Activated T-cell treated with anti-CD3 and anti-CD28 coated beads, Interleukin-2, amount 50 U/mL, for 72 hours (primary cell): ENCODE measurements at places on chromosomes 3 and 15. TPM values are rescaled to one million over a fixed set of nuclear protein-coding genes. Genes with fewer than 3 reads are reported as not detected.

DNA sequence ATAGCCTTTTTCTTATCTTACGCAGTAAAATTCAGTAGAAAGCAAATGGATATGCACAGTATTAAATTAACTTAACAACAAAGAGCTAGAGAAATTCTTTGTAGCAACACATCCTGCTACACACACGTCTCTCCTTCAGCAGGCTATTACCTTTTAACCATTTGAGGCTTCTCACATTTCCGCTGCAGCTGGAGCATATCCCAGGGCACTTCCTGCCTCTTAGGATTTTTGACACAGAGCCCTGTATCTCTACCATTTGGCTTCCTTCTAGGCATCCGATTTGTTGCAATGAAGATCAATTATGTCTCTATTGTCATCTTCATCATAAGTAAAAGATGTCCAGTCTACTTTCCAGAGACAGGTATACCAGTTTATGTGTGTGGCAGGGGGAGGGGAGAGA lies 292.4 kb upstream of the CBLB start:
- H3K36me3 ChIP-seq: peaks cover 11% of the 10 kb centered on the region
- no peak overlapping the region for H3K4me3 ChIP-seq
- no peak overlapping the region for H3K27ac ChIP-seq
- no peaks in the 10 kb centered on the region for H3K27me3 ChIP-seq

DNA sequence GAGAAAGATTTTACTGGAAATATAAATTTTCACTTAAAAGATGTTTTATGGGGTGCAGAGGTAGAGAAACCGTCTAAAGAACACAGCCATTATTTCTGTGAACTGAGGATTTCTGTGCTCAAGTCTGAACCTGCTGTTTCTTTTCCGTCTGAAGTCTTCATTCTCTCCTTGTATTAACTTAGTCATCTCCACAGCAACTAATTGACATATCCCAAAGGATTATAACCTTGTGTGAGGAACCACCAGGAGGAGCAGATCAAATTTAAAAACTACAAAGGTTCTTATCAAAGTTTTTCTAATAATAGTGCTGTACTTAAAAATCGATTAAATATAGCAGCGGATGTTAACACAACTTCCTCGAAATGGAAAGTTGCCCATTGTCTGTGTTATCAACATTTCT lies 31.1 kb upstream of the ICE2 start:
- no peak for DNase-seq
- H3K4me3 ChIP-seq: peak overlapping the region; percentile 42
- peak overlapping the region; percentile 64 for H3K27ac ChIP-seq
- H3K27me3 ChIP-seq: no peaks in the 10 kb centered on the region
- H3K36me3 ChIP-seq: peaks cover 27% of the 10 kb centered on the region
- H3K4me1 ChIP-seq: peaks cover 58% of the 10 kb centered on the region

Gene GABRR3
- not detected for total RNA-seq

Gene CD96
- 88.9 TPM for total RNA-seq

DNA sequence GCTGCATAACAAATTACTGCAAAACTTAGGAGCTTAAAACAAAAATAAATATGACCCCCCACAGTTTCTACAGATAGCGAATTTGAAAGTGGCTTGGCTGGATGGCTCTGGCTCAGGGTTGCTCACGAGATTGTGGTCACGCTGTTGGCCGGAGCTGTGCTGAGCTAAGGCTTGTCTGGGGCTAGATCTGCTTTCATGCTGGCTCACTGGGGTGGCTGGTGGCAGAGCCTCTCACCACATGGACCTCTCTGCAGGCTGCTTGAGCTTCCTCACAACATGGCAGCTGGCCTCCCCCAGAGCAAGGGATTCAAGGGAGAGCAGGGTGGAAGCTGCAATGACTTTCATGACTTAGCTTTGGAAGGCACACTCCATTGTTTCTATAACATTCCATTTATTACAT lies 354.1 kb downstream of the SHQ1 start:
- no peak overlapping the region for H3K27ac ChIP-seq
- H3K4me3 ChIP-seq: no peak overlapping the region
- H3K27me3 ChIP-seq: no peaks in the 10 kb centered on the region

DNA sequence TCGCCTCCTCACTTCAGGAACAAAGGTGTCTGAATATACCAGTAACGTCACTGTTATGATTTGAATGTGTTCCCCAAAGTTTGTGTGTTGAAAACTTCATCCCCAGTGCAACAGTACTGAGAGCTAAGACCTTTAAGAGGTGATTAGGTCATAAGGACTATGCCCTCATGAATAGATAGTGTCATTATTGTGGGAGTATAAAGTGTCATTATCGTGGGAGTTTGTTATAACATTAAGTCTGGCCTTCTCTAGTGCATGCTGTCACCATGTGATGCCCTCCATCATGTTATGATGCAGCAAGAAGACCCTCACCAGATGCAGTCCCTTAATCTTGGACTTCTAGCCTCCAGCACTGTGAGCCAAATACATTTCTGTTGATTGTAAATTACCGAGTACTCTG lies 53.7 kb upstream of the TLE3 start:
- H3K27me3 ChIP-seq: peaks cover 37% of the 10 kb centered on the region
- no peak for DNase-seq
- H3K36me3 ChIP-seq: no peaks in the 10 kb centered on the region
- H3K27ac ChIP-seq: no peak overlapping the region
- no peak overlapping the region for H3K4me3 ChIP-seq
- peaks cover 9% of the 10 kb centered on the region for H3K4me1 ChIP-seq

DNA sequence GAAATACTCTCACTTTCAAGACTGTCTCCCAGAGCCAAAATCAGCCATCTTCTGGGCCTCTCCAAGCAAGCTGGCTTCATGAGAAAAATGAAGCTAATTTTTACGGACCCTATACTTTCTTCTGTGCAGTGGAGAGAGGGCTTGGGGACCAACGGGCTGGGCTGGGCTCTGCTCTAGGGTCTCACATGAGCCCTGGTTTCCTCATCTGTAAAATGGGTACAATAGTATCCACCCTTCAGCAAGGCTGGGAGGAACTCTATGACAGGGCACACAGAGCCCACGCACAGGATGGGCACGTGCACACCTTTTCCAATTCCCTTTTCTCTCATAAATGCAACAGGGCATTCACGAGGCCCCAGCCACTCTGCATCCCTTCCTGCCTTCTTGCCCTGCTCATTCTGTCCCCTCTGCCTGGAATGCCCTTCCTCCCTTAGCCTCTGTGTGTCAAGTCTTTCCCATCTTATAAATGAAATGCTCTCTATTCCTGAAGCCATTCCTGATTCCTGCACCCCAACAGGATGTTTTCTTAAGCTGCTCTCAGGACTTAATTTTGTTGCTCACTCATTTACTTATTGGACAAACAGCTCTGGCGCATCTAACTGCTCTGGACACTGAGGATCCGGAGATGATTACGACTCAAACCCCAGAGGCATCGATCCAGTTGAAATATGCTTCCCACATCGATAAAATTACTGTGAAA lies 32.9 kb upstream of the SEC13 start:
- DNase-seq: no peak
- peaks cover 16% of the 10 kb centered on the region for H3K27me3 ChIP-seq
- H3K4me3 ChIP-seq: no peak overlapping the region
- H3K36me3 ChIP-seq: no peaks in the 10 kb centered on the region

DNA sequence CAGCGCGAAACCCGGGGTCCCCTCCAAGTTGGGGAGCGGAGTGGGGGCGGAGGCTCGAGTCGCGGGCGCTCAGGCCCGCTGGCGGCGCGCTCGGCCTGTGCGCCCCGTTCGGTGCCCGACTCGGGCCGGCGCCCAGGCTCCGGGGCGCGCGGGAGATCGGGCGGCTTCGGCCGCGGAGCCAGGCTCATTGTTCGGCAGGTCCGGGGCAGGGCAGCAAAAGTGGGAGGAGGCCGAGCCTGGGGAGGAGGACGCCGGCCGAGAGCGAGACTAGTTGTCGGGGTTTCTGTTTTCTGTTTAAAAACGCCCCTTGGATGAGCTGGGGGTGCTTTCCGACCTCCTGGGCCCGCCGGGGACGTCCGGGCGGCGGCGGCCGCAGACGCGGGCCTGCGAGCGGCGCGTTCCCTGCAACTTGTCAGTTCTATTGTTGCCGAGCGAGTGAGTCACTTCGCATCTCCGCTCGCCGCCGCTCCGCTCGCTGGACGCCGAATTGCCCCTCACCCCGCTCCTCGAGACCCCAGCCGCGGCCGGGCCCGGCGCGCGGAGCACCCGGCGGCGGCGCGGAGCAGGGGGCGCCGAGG lies 676 bp downstream of the TCF12 start:
- H3K36me3 ChIP-seq: peaks cover 16% of the 10 kb centered on the region
- peak overlapping the region; percentile 63 for H3K27ac ChIP-seq
- H3K27me3 ChIP-seq: no peaks in the 10 kb centered on the region
- peak overlapping the region; percentile 93 for H3K4me3 ChIP-seq
- peak; percentile 75 for DNase-seq
- H3K4me1 ChIP-seq: peaks cover 36% of the 10 kb centered on the region
